ENCODE measurements at places on chromosomes 7 and 10.

DNA sequence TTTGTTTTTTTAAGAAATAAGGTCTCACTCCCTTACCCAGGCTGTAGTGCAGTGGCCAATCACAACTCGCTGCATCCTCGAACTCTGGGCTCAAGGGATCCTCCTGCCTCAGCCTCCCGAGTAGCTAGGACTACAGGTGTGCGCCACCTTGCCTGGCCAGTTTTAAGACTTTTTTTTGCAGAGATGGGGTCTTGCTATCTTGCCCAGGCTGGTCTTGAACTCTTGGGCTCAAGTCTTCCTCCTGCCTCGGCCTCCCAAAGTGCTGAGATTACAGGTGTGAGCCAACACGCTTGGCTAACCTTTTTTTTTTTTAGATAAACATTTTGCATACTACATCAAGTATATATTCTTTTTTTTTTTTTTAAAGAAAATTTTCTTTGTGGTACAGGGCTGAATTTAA, 18.2 kb downstream of the SEC23IP start:
- DNase-seq, result no peak

DNA sequence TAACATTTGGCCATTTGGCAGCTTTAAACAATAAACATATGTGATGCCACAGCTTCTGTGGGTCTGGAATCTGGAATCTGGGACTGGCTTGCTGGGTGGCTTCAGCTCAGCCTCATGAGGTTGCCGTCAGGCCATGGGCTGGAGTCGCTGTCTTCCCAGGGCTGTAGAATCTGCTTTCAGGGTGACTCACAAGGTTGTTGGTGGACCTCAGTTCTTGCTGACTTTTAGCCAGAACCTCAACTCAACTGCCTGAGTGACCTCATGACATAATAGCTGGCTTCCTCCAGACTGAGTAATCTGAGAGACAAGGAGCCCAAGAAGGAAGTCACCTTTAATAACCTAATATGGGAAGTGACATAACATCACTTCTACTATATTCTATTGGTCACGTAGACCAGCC, 44.6 kb upstream of the TSPAN13 start:
- DNase-seq, result no peak

GRCh38 chr10:117360016-117360415, 15.2 kb downstream of the PDZD8 start:
- DNase-seq, result no peak

DNA sequence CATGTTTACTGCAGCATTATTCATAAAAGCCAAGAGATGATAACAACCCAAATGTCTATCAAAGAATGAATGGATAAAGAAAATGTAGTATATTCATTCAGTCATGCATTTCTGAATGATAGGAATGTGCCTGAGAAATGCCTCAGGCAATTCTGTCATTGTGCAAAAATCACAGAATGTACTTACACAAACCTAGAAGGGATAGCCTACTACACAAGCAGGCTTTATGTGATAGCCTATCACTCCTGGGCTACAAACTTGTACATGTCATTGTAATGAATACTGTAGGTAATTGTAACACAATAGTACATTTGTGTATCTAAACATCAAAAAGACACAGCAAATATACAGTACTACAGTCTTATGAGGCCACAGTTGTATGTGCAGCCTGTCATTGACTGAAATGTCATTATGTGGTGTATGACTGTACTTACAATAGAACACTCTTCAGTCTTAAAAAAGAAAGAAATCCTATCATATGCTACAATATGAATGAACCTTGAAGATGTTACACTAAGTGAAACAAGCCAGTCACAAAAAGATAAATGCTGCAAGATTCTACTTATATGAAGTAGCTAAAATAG, 141.8 kb upstream of the GPR22 start:
- no peak for DNase-seq

DNA sequence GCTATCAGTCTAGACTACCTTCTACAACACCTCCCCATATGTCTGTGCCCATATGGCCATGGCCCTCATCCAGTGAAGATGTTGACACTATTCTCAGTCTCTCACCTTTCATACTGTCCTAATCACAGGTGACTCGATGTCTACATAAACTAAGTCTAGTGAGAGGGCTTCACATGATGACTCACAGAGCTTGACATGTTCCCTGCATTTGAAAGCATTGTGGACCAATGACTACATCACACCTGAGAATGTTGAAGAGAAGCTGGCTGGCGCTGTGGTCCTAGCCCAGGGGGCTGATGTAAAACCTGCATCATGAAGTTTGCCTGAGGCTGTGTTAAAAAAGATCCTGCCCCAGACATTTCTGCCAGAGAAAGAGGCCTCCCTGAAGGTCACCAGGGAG, 167.2 kb downstream of the NPSR1 start:
- DNase-seq, result no peak

DNA sequence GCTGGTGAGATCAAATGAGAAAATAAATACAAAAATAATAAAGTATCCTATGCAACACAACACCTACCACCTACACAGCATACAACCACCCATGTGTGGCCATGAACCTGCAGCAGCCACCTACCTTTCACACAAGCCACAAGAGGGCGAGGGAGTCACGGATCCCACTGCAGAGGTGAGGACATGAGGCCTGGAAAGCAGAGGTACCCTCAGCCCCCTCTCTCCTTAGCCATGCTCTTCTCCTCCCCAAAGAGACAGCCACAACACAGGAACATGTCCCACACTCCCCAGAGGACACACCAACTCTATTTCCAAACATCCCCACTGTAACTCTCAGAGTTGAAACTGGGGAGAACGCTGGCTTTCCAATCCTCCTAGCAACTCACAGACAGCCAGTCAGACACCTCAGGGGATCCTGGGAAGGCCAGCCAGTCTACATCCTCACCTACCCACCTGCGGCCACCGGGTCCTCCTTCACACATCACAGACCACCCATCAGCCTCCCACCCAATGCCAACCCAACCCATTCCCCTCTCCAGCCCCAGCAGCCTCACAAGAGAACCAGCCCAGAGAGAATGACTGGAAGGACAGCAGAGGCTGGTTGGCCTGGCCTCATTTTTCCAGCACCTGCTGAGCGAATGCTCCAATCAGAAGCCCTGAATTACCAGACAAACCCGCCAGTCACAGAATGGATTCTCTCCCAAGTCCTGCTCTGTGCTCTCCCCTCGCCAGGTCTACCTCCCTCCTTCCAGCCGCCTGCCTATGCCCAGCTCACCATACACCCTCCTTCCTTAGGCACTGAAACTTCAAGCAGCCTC, 18.4 kb downstream of the DLG5 start:
- DNase-seq, result no peak

- no peak for DNase-seq
These were observed 254.3 kb downstream of the DYNC1I1 start for GRCh38 chr7:96026611-96027010.

DNA sequence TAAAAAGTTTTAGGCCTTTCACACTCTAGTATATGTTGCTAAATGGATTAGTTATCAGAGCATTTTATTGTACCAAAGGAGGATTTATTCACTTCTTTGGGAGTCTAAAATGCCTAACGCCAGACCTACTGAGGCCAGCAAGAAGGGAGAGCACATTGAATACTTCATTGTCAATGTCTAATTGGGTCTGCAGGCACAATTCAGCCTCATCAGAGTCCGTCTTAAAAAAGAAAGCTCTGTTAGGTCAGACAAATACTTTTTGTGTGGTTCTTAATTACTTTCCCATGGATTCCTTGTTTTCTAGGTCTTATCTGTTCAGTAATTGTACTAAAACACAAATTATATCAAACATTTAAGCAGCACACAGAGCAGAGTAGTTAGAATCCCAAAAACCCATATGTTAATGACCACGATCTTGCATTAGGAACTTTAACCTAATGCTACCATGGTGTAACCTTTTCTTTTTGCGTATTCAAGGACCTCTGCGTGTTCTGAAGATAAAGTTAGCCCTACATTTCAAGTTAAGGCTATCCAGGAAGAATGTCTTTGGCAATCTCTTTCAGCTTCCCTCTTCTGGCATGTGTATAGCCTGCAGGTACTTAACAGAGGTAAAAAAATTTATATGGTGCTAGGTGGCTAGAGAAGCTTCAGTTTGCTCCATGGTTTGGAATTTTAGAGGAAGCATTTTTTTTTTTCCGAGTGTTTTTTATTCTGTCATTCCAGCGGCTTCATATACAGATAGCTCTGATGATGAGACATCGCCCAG, 45.7 kb upstream of the STRIP2 start:
- DNase-seq, result no peak

DNA sequence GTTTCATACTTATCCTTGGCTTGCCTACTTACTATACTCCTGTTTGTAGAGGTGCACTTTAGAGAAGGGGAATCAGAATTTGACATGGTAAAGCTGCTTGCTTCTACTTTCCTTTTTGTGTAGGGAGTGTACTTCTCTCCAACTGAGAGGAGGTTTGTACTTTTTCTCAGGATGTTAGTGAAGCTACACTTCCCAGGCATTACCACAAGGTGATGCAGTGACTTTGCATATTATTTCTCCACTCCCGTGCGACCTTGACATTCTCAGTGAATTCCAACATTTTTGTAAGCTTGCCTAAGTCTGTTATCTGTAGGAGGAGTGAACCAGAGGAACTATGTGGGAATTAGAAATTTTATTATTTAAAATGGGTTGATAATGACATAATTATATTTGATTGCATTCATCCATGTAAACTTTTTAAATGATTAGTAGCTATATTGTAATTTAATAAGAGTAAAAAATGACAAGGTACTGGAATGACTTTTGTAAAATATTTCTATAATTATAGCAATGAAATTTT, 5.2 kb downstream of the TAX1BP1 start:
- DNase-seq, result peak; percentile 42
